Left ventricle myocardium superior (tissue), 1 donor: ENCODE measurements at places on chromosomes 7 and 10. TPM values are rescaled to one million over a fixed set of nuclear protein-coding genes. Genes with fewer than 3 reads are reported as not detected.

BTBD16 gene
- not detected for total RNA-seq

STOX1 gene
- 0.15 TPM for total RNA-seq

HMX3 gene
- total RNA-seq: not detected

COL17A1 gene
- 0.32 TPM for total RNA-seq

LRMDA gene
- 23.1 TPM for total RNA-seq

C10orf105 gene
- total RNA-seq: 0.07 TPM

EIF5AL1 gene
- total RNA-seq: 0.12 TPM

MALRD1 gene
- 0.99 TPM for total RNA-seq

MYL10 gene
- not detected for total RNA-seq

SPDYE11 gene
- not detected for total RNA-seq

AGMO gene
- 0.32 TPM for total RNA-seq
